ENCODE measurements at places on chromosomes 3 and 15.

- DNase-seq, result no peak
Measured at GRCh38 chr3:169179722-169180121, 483.8 kb downstream of the MECOM start.

- peak; percentile 26 for DNase-seq
Measured at GRCh38 chr3:124837730-124838186, 49.4 kb downstream of the ITGB5 start.

GRCh38 chr3:183212096-183212495, 41.0 kb upstream of the B3GNT5 start:
- DNase-seq, result no peak

GRCh38 chr3:15722877-15723623, 74.7 kb downstream of the ANKRD28 start:
- DNase-seq, result no peak

GRCh38 chr15:56715220-56715619, 18.1 kb downstream of the ZNF280D start:
- DNase-seq, result peak; percentile 36

DNA sequence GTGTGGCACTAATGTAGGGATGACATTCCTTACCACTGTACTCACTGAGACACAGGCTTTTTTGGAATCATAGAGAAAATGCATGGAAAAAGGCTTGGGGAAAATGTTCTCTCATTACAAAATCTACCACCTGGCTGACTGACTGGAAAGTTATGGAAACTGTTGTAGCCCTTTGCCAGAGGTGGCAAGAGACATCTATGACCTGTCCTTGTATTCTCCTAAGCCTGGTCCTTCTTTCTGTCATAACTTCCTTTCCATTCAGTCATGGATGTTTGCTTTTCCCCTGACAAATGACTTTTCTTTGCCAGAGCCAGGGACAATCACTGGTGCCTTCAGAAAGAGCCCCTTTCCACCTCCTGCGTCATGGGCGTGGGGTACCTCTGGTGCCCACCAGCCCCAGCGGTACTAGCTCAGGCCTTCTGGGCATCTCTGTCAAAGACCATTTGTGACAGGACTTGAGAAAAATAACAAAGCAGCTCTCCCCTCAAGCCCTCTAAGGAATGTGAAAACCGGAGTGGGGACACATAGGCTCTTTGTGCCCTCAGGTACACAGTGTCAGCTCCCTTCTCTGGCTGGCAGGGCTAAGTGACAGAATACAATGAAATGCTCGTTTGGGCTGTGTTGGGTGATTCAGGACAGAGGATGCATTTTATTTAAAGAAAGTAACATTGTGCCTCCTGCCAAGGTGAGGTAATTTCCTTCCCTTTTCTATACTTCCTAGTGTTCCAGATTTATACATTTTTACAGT, 381.1 kb upstream of the RASGRP1 start:
- no peak for DNase-seq

DNA sequence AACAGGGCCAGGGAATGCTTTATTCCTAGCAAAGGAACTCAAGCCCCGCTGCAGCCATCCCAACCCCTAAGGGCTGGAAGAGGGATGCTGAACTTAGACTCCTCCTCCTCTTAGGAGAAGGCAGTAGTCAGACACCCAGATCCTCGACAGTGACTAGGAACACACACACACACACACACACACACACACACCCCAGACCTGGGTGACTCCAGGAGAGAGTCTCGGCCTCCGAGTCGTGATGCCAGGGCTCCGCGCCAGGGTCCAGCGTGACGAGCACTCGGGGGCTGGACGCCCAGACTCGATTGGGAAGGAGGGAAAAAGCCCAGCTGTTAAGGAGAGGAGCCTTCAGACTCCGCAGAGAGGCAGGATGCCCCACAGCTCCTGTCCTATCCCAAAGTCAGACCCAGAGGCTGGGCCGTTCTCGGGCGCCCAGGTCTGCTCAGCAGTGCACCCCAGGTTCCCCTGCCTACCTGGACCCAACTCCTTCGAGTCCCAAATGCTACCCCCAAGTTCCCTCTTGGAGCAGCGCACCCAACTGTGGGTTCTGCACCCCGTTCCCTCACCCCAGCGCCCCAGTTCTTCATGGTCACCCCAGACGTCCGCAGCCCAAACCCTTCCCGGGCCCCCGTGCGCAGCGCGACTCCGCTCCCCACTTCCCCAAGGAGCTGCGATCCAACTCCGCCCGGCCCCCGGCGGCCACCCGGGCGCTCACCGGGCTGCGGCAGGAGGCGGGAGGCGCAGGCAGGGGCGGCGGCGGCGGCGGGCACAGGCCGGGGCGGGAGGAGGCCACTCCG, 421 bp downstream of the BMF start:
- no peak for DNase-seq

- DNase-seq, result no peak
Measured at GRCh38 chr15:26983822-26984221, 12.8 kb downstream of the GABRG3 start.

- no peak for DNase-seq
Measured at GRCh38 chr15:84775867-84776449, 27.6 kb downstream of the ZNF592 start.

- DNase-seq, result peak; percentile 47
Measured at GRCh38 chr3:53318522-53318921, 28.8 kb downstream of the DCP1A start.

DNA sequence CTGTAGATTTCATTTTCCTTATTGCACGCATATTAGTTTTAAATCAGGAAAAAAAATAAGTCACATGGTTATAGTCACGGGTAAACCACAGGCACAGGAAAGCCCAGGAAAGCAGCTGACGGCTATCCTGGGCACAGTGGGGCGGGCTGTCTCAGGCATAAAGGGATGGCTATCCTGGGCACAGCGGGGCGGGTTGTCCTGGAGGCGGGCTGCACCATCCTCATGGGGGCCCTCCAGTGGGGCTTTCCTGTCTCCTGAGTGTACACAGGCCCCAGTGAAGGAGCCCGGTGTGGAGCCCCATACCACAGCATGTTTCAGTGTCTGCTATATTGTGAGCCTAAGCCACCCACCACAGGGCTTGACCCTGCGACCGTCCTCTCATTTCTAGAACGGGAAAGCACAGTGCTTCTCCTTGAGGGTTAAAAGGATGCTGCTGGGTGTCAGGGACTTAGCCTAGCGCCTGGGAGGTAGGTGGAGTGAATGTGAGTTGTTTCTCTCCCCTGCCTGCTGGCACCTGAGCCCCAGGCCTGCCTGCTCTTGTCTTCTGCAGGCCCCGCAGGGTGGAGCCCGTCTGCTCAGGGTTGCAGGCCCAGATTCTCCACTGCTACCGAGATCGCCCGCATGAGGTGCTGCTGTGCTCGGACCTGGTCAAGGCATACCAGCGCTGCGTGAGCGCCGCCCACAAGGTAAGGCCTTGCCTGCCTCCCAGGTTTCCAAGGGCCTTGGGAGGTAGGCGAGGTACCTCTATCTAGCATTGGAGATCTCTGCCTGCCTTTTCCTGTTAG, 25.9 kb upstream of the PLXNA1 start:
- DNase-seq, result no peak

- DNase-seq, result no peak
Measured at GRCh38 chr3:109241459-109242186, 74.7 kb downstream of the DPPA2 start.

GRCh38 chr3:175121225-175121624, 262.1 kb downstream of the NAALADL2 start:
- DNase-seq, result no peak

DNA sequence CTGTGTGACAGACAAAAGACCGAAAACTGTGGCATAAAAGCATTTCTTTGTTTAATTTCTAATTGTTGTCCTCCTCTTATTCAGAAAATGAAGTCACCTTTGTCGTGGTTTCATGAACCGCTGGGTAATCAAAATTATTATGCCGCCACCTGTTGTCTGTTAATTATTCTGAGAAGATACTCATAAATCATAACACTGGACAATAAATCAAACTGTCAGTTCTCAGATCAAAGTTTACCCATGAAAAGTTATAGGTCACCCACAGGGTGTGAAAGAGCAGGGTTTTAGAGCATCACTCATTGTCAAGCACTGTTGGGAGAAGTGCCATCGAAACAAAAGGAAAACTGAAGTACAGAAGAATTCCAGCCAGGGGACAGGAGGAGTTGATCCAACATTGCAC, 474.3 kb downstream of the NR2F2 start:
- DNase-seq, result no peak

DNA sequence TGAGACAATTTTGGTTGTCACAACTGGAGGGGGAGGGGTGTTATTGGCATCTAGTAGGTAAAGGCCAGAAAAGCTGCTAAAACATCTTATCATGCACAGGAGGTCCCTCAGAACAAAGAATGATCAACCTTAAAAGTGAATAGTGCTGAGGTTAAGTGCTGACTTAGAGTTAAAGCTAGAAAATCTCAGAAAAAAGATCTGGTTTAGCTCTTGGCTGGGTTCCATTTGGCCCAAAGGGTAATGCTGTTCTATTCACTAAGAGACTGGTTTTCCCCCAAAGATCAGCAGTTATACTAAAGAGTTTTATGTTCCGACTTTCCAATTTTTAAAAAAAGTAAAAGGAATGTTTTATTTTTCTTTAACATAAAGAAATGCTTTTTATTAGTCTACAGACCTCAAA, 15.6 kb downstream of the DCBLD2 start:
- peak; percentile 23 for DNase-seq

- DNase-seq, result no peak
Measured at GRCh38 chr15:85583442-85583841, 203.0 kb downstream of the AKAP13 start.

- DNase-seq, result no peak
Measured at GRCh38 chr3:103059432-103059831, 624.6 kb downstream of the ZPLD1 start.

DNA sequence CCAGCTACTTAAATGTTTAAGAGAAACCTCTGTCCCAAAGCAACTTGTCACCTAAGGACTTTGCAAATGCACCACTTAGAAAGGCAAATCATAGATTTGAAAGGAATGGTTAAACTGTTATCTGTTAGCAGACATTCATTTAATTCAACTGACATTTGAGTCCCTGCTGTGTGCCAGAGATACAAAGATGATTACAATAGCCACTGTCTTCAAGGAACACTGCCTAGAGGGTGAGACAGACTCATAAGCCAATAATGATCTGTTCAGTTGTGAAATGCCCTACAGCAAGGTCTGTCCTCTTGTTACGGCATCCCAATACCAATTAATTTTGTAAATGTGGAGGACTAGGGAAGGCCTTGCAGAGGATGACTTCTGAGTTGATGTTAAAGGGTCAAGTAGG, 113.1 kb downstream of the ATG7 start:
- DNase-seq, result no peak

DNA sequence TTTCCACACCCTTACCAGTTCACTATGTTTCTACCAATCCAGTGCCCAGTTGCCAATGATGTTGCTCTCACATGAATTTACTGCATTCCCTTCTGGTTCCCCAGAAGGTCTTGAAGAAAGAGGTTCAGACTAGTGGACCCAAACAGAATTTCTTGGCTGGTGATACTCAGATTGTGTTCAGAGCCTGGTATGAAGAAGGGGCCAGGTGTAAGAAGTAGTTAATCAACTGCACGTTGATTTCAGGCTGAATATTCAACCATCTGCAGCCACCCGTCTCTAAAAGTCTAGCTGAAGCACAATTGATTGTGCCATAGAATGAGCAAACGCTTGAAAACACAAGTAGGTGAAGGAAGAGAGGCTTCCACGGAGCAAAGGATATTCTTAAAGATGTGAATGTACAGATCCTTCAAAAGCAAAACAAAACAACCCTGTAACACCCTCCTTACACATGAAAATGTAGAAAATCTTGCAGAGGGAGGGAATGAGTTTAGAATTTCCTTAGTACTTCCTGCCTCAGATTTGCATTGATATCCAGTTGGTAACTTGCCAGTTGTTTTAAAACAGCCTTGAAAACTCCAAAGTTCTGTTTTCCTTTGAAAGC, 4.7 kb downstream of the RBMS3 start:
- DNase-seq, result no peak

DNA sequence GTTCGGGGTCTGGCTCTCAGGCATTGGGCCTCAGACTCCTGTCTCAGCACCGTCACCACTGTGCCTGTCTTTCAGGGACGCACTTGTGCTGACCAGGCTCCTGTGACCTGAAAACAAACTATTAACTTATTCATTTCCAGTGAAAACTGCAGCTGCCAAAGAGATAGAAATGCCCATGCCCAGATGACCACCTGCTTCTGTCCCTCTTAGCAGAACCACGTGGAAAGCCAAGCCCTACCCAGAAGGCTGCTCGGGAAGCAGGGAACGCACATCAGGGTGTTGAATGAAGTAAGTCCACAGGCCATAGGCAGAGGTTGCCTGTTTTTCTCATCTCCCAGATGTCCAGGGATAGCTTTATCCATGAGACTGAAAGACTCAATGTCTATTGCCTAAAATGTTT, 219.3 kb downstream of the EBLN2 start:
- no peak for DNase-seq

GRCh38 chr3:127149621-127150310, 43.2 kb upstream of the PRR23E start:
- no peak for DNase-seq

- DNase-seq, result peak; percentile 87
Measured at GRCh38 chr3:134242649-134243617, 7.7 kb downstream of the RYK start.

DNA sequence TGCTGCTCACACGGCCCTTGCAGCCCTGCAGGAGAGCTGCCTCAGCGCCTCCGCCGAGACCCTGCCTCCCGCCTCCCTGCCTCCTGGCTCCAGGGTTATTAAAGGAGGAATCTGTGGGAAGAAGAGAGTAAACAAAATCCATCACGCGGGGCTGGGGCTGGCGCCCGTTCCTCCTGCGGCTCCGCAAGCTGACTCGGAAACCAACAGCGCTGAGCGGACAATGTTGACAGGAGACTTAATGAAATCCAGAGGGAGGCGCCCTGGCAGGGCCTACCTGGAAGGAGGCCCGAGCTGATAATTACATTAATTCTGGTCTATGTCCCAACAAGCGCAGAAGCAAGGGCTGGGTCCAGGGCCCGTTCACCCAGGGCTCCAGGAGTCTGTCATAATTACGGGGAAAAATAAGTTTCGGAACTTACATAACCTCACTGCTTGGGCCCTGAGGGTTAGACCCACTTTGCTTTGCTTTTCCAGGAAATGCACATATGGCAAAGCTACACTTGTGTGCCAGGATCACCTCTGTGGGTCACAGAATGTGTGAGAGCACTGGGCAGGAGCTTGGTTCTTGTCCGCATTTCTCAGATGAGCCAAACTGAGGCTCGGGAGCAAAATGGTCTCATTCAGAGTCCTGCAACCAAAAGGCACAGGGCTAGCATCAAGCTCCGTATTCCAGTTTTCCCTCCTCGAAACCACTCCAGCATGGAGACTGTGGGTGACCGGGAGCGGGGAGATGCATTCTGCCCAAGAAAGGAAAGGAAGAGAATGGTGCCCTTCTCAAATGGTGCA, 43.8 kb upstream of the SLC6A6 start:
- peak; percentile 64 for DNase-seq
